CD14-positive monocyte (primary cell): ENCODE measurements at places on chromosomes 11 and 22.

DNA sequence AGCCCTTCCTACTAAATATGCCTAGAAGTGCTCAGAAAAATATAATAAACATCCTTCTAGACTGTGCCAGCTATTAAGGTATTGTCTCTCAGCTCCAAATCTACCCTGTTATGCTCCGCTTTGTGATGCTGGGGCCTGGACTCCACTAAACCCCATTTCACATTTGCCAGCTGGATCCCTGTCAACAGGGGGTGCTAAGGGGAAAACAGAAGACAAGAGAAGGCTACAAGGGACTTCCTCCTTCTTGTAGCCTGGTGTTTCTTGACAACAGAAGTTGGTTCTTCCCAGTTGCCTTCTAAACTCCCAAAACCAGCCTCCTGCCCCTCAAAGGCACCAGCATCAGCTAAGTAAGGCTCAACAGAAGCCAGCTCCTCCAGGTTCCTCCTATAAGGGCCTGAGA, 5.2 kb downstream of the NUMA1 start:
- peak; percentile 71 for DNase-seq

- DNase-seq = no peak
Measured at GRCh38 chr22:48855013-48855412, 972.7 kb downstream of the BRD1 start.

- DNase-seq = no peak
Measured at GRCh38 chr11:57652662-57653061, 3.0 kb upstream of the YPEL4 start.

GRCh38 chr22:49349841-49350381, 477.8 kb downstream of the BRD1 start:
- DNase-seq = no peak

DNA sequence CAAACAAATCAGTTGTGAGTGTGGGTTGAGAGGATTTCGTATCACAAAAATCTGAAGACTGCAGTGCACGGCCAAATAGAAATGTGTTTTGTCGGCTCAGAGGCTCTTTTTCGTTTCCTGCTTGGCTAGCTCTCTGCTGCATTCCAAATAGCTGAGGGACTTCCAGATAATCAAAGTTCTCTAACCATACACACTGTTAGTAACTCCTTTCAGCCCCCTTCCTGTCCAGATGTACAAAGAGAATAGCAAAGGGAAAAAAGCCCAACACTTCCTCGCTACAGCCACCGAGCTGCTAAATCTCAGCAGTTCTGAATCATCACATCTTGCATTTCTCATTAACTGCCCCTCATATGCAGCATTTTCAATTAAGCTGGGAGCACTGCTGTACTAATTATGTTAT, 203.1 kb downstream of the TENM4 start:
- DNase-seq = no peak

- no peak for DNase-seq
Measured at GRCh38 chr22:26471522-26471921, 12.1 kb downstream of the HPS4 start.

- DNase-seq = no peak
Measured at GRCh38 chr11:78653294-78653909, 78.7 kb upstream of the NARS2 start.

DNA sequence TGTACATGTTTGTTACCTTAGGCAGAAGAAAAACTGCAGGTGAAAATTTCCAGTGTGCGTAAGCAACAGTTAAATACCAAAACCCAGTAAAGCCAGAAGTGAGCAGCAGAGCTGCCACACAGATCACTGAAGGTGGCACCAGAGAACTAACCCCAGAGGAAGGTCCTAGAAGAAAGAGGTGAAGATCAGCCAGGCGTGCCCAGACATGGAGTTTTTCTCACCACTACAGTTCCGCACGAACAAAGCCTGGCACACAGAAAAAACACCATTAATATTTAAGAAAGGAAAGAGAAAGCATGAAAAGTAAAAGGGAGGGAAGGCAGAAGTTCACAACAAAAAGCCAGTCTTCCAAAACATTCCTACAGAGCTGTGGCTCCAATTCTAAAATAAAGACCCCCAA, 60.7 kb downstream of the STK33 start:
- DNase-seq = no peak

- DNase-seq = no peak
Measured at GRCh38 chr11:120917559-120918239, 106.2 kb upstream of the TBCEL start.

- no peak for DNase-seq
Measured at GRCh38 chr11:112902361-112903011, 58.7 kb upstream of the NCAM1 start.

GRCh38 chr11:47259232-47259977, 1.6 kb downstream of the NR1H3 start:
- DNase-seq = no peak

DNA sequence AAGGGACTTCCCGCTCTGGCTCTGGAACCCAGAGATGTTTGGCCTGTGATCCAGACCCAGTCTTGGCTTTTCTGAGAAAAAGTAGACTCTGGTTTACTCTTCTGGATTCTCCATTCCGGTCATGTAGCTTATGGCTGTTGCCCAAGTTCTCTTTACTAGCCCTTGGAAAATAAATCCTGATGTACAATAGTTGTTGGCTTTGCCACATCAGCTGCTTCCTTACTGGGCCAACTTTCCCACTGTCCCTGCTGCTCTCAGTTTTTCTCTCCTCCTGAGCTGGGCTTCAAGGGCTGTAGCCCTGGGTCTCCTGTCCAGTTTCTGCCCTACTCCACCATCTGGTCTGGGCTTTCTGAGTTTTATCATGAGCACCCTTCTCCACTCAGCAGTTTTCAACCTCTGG, 12.5 kb downstream of the PATZ1 start:
- DNase-seq = no peak

- DNase-seq = peak; percentile 32
Measured at GRCh38 chr11:748007-748359, 719 bp downstream of the TALDO1 start.

- DNase-seq = no peak
Measured at GRCh38 chr22:37501610-37502341, 15.6 kb upstream of the MFNG start.

GRCh38 chr11:28420099-28420498, 311.9 kb downstream of the METTL15 start:
- DNase-seq = no peak

DNA sequence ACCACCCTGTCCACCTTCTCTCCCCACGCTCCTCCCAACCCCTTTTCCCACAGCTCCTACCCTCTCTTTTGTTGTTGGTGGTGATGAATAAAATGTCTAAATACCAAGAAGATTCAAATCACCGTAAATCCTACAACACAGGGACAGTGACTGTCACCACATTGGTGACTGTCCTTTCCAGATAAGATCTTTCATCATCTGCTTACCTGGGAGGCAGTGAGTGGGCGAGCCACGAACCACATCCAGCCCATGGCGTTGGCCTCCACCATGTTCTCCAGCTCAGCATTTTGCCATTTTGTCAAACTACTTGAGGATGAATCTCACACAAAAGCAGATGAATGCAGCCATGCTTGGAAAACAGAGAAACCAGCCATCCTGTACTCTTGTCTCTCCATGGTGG, 6.7 kb upstream of the CYTH4 start:
- DNase-seq = no peak

DNA sequence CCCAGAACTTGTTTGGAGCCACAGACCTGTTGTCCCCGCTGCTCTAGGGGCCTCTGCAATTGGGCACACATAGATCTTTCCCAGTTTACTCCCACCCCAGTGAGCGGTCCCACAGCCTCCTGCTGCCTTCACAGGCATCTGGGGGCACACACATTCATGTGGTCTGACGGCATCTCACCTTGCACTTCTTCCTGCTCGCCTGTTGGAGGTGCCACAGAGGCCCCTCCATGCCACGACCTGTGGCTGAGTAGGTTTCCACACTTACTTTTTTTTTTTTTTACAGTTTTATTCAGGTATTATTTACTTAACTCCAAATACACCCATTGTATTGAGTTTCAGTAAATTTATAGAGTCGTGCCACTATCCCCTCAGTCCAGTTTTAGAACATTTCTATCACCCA, 68.9 kb upstream of the SEPTIN5 start:
- no peak for DNase-seq

DNA sequence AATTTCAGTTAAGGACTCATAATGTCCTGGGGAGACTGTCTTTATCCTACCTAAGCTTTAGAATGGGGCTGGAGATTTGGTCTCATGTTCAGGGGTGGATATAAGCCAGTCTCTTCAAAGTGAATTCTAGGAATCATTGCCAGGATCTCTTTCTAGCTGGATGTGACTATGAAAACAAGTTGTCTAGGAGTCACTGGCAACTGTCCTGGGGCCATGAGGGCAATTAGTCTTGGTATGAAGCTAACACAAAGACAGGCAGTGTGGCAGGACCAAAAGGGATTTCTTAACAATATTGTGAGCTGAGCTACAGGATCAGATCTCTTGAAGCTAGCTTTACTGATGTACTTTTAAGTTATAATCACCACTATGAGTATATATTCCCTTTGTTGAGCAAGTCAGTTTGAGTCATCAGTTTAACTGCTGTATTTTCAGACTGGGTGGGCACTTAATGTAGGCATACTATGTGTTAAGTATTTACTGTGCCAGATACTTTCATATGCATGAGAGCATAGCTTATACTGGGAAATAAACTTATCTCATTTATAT, 390.0 kb upstream of the CCDC90B start:
- no peak for DNase-seq

GRCh38 chr22:46587492-46588278, 32.5 kb upstream of the GRAMD4 start:
- DNase-seq = peak; percentile 54

GRCh38 chr22:36470994-36471331, 10.5 kb downstream of the TXN2 start:
- no peak for DNase-seq

GRCh38 chr11:68383976-68384501, 71.6 kb downstream of the LRP5 start:
- peak; percentile 55 for DNase-seq

DNA sequence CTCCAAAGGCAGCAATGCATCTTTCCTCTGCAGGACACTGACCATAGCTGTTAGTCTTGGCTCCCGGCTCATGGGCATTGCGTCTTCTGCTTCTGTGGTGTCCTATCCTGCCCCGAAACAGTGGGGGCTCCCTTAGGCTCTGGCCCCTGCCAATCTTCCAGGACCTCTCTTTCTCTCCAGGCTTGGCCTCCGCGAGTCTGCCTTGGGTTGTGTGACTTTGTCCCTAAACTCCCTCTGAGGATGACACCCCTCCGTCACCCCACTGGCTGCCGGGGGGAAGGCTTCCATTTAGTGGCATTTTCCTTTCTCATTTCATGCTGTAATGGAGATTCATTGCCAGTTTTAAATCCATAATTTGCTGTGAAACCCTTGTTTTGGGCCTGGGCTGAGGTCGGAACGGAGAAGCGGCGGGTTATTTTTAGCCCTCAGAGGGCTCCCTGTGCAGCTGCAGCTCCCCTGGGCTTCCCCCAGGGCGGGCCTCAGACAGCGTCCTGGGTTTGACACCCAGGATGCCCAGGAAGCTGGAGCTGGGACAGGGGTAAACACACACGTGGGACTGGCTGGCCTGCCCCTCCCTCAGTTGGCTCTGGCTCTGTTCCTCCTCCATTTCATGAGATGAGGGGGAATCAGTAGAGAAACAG, 156.1 kb downstream of the ST3GAL4 start:
- DNase-seq = no peak

- no peak for DNase-seq
Measured at GRCh38 chr22:28230671-28231070, 311.6 kb upstream of the PITPNB start.

DNA sequence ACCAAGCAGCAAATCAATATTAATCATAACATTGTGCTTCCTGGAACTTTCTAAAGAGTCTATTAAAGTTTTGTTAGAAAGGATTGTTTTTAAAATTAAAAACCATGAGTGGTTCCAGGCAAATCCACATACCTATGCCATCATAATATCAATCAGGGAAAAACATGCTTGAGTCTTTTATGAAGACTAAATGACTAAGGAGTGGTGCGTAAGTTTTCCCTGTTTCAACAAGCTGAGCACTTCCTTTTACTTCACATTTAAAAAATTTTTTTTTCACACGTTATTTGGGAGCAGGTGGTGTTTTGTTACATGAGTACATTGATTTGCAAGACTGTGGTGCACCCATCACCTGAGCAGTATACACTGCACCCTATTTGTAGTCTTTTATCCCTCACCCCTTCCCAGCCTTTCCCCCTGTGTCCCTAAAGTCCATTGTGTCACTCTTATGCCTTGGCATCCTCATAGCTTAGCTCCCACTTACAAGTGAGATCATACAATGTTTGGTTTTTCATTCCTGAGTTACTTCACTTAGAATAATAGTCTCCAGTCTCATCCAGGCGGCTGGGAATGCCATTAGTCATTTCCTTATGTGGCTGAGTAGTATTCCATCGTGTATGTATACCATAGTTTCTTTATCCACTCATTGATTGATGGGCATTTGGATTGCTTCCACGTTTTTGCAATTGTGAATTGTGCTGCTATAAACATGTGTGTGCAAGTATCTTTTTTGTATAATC, 1190.3 kb upstream of the RAG2 start:
- no peak for DNase-seq

- peak; percentile 58 for DNase-seq
Measured at GRCh38 chr22:31616315-31616980, 45.6 kb downstream of the PISD start.

- no peak for DNase-seq
Measured at GRCh38 chr22:20133930-20134549, 2.4 kb downstream of the ZDHHC8 start.

DNA sequence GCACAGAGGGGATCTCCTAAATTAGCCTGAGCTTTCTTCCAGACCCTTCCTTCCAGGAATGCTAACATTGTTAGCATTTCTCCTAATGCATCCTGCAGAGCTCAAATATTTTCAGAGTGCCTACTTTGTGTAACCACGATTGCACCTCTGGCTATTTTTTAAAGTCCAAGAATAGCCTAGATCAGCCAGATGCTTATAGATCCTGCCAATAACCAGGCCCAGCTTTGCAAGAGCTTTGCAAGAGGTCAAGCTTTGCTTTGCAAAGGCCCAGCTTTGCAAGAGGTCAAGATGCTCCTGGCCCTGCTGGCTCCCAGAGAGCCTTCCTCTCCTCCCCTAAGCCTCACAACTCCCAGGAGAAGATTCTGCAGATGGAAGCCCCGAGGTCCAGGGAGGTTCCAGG, 491.9 kb downstream of the MN1 start:
- DNase-seq = no peak

DNA sequence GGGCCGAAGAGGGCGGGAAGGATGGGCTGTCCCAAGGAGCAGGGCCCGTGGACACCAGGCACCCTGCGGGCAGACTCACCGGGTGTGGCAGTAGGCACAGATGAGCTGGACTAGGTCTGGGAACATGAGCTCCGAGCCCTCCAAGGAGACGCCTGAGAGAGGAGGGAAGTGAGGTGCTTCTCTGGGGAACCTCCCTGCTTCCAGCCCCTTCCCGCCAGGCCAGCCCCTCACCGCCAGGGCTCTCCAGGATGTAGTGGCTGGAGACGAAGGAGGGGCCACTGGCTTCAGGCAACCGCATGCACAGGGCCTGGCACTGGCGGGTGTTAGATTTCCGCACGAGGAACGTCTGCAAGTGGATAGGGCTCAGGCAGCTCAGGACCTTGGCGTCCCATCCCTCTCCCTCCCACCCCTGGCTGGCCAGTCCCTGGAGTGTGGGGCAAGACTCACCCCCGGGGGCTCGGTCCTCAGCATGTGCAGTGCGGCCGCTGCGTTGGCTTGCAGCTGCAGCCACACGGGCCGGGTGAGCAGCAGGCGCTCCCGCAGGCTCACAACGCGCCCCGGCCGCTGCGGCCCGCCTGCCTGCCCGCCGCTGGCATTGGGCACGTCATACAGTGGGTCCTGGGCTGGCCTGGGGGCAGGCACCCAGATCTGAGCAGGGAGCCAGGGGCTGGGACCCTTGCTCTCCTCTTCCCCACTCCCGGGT, 552 bp downstream of the RIN1 start:
- DNase-seq = peak; percentile 37
